ENCODE measurements at places on chromosomes 7 and 10.

DNA sequence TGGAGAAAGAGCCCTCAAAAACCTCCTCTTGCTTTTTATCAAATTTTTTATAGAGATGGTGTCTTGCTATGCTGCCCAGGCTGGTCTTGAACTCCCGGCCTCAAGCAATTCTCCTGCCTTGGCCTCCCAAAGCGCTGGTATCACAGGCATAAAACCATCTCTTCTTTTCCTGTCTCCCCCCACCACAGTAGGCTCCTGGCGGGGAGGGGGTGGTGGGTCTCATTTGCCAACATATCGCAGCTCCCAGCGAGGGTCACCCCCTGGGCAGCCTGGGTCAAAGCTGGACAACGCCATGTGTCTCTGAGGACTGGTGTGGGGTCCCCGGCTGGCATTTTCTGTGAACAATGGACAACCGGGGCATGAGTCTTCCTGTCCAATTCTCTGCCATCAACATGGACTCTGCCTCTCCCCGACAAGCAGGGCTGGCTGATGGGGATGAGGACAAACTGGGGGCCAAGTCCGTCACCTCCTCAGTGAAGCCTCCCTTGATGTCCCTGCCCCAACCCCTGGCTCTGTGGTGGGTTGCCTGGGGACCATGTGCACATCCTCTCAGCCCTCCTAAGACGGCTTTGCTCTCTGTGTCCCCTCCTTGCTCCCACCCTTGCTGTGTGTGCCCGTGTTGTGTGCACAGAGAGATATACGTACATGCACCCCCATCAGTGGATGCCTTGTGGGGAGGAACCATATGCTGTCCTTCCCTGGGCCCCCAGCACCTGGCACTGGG, 86.4 kb upstream of the GNA12 start:
- DNase-seq: no peak

DNA sequence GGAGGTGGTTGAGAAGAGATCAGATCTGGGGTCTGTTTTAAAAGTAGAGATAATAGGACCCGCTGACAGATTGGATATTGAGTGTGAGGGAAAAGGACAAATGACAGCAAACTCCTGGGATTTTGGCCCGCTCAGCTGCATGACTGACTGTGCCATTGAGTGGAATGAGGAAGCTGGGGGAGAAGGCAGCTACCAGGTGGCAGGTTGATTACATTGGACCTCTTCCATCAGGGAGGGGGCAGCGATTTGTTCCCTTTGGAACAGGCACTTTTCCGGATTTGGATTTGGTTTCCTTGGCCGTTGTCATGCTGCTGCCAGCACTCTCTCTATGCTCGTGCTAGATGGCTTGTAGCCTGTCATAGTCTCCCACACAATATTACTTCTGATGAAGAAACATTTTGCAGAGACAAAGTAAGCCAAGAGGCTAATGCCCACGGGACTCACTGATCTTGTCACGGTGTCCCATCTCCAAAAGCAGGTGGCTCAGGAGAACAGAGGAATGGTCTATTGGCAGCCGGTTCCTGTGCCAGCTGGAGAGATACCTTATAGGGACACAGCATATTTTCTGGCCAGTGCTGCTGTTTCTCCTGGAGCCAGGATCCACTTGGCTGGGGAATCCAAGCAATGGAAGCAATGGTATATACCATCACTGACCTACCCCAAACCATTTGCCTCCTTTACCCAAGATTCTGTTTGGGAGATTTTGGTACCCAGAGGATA, 69.1 kb upstream of the WAC start:
- DNase-seq: no peak

DNA sequence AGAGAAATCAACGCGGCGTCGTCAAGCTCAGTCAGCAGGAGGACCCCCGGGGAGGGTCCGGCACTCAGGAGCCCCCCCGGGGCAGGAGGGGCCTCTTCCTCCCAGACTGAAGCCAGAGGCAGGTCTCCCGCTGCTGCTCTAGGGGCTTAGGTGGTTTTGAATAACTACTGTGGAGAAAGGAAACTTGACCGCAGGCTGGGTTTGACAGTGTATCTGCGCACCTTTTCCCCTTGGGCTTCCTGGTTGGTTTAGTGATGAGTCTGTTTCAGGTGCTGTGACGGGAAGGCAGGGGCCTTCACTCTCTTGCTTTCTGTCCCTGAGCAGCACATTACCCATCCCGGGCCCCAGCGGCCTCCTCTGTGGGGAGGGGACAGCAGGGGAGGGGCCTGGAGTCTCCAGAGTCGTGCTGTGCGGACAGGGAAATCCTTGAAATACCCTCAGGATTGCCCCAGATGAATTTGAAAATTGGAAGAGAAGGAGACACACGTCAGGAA, 262.2 kb downstream of the ADARB2 start:
- no peak for DNase-seq

DNA sequence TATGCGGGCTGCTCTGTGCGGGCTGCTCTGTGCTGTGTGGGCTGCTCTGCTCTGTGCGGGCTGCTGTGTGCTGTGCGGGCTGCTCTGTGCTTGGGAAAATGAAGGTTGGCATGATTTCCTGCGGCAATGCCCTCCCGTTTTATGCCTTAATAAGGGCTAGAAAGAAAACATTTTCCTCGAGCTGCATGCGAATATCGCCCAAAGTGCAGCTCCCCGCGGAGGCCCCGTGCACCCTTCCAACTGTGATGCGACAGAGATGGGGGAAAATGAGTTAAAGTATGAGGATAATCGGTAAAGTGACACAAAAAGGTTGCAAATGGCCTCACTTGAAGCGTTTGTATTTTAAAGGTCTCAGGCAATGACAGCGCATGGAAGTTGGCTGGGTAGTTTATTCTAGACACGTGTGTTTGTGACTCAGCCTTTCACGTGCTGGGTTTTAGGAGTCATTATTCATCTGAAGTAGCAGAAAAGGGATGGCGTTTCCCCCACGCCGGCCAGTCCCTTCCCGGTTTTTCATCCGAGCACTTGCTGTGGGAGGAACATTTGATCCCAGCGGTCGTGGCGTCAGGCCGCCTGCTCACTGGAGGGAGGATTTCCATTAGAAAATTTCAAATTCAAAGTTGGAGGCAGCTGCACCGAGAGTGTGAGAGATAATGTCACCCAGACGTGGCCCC, 220.7 kb downstream of the ADARB2 start:
- DNase-seq: no peak

GRCh38 chr10:12709000-12709401, 292.5 kb downstream of the CCDC3 start:
- no peak for DNase-seq

GRCh38 chr10:123385508-123386080, 231.4 kb downstream of the BUB3 start:
- DNase-seq: no peak

DNA sequence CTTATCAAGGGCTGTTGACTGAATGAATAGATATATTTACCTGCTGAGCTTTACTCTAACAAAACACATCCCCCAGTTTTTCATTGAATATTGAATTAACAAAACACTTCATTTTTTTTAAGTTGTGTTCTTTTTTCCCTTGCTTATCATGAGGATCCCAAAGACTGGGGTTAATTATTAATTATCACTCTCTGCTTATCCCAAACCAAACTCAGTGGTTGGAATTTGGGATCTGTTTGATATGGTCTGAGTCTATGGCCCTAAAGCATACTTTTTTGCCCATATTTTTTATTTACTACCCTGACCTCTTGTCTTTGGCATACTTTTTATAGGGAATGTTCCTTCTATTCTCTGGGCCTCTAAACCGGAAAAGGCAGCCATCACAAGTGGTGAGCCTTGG, 697.1 kb upstream of the GALNT17 start:
- no peak for DNase-seq

GRCh38 chr10:10989669-10990068, 28.0 kb upstream of the CELF2 start:
- DNase-seq: no peak

DNA sequence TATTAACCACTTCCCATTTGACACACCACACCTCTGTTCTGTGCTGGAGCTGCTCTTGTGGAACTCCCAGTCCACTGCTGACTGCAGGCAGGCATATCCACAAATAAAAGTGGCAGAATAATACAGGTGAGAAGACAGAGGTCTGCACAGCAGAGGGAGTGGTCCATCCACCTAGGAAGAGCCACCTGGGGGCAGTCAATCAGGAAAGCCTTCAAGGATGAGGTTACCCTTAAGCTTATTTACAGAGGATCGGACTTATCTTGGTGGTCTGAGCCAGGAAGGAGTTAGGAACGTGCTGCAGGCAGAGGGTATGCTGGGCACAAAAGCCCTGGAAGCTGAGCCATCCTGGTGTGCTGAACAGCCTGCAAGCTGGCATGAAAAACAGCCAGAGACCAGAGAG, 78.7 kb downstream of the FRMPD2 start:
- no peak for DNase-seq

GRCh38 chr7:25124465-25125136, 459 bp downstream of the CYCS start:
- DNase-seq: no peak

DNA sequence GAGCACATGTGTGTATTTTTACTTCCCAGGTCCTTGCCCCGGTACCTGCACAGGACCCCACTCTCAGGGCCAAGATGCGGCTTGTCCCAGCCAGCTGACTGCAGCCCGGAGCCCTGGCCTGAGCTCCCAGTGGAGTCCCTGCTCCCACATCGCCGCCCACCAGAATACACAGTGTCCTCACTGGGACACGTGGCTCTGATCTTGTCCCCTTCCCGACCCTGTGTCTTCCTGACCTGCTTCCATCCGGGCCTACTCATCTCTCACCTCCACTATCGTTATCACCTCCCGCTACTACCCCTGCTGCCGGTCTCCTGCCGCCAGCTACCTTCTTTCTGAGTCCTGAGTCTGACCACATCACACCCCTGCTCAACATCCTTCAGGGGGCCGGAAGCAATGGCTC, 146.3 kb upstream of the CHST15 start:
- DNase-seq: no peak

GRCh38 chr10:5840314-5841307, 27.4 kb upstream of the GDI2 start:
- DNase-seq: no peak

- DNase-seq: no peak
Measured at GRCh38 chr10:133110133-133110532, 22.4 kb downstream of the ADGRA1 start.
